Stimulated activated CD8-positive, alpha-beta memory T cell treated with anti-CD3 and anti-CD28 coated beads, Interleukin-15, amount 100 ng/mL, for 24 hours (primary cell): ENCODE measurements at places on chromosomes 11 and 22.

GRCh38 chr11:128914216-128915148, 23.3 kb downstream of the KCNJ5 start:
- no peak for DNase-seq

- no peak for DNase-seq
Observed at GRCh38 chr11:92954003-92954402, 15.4 kb upstream of the MTNR1B start.

GRCh38 chr11:18010977-18011586, 1.8 kb downstream of the SERGEF start:
- no peak for DNase-seq

DNA sequence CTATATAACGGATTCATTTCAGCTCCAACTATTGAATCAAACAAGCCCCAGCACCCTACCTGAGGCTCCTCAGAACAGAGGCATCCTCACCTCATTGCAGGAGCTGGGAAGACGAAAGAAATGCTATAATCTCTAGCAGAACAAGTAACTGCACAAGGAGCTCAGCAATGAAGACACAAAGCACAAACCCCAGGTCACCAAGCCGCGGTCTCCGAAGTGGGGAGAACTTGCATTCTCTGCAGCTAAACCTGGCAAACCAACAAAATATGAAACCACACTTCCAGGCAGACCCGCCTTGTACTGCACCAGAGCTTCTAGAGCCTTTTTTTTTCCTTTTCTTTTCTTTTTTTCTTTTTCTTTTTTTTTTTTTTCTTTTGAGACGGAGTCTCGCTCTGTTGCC, 21.8 kb upstream of the CD5 start:
- DNase-seq: no peak

DNA sequence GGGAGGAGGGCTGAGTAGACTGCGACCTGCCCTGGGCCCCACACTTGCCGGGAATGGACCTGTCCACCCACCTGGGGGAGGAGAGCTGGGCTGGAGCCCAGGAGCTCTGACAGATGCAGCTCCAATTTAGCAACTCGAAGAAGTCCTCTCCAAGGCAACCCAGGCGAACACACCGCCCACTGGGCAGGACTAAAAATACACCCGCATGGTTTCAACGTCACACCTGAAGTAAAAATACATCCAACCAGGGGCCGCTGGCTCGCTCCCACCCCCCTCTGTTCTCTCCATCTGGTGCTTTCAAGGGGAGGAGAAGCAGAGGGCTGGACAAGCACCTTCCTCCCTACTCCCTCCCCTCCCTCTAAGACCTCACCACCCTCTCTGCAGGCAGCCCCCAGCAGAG, 119.9 kb downstream of the FEZ1 start:
- no peak for DNase-seq

DNA sequence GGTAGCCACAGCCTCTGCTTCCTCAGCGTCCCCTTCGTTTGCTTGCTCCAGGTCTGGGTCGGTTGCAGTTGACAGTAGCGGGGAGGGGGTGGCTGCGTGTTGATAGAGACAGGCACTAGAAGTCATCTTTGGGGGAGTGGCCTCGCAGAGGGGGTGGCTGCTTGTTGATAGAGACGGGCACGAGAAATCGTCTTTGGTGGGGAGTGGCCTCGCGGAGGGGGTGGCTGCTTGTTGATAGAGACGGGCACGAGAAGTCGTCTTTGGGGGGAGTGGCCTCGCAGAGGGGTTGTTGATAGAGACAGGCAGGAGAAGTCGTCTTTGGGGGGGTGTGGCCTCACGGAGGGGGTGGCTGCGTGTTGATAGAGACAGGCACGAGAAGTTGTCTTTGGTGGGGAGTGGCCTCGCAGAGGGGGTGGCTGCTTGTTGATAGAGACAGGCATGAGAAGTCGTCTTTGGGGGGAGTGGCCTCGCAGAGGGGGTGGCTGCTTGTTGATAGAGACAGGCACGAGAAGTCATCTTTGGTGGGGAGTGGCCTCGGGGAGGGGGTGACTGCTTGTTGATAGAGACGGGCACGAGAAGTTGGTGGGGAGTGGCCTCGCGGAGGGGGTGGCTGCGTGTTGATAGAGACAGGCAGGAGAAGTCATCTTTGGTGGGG, 328.3 kb downstream of the TBC1D22A start:
- DNase-seq: no peak

GRCh38 chr11:2107941-2108630, 31.1 kb downstream of the IGF2 start:
- DNase-seq: no peak

DNA sequence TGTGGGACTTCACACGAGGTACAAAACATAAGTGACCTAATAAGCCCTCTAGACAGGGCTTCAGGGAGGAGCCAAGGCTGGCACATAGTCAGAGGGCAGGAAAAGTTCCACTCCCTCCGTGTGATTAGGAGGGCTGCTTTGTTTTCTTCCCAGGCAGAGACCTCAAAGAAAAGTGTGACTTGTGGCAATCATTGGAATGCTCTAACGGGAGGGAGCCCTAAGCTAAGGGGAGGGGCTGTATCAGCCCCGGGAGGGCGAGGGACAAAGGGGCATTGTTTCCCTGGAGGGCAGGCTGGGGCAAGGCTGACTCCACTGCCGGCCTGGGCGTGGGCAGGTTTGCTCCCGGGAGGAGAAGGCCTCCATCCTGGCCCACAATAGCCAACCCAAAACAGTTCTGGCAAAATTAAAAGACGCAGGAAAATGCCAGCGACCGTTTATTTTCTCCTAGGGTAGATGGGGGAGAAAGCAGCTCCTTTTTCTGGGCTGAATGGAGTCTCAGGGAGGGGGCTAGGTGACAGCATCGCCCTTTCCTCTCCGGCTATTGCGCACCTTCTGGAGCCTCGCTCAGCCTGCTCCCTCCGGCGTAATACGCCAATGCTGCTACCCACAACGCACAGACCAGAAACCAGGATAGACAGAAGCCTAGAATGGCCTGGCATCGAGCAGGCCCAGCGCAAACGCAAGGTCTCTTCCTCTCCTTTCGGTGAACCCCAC, 60.2 kb downstream of the ENDOD1 start:
- DNase-seq: no peak

DNA sequence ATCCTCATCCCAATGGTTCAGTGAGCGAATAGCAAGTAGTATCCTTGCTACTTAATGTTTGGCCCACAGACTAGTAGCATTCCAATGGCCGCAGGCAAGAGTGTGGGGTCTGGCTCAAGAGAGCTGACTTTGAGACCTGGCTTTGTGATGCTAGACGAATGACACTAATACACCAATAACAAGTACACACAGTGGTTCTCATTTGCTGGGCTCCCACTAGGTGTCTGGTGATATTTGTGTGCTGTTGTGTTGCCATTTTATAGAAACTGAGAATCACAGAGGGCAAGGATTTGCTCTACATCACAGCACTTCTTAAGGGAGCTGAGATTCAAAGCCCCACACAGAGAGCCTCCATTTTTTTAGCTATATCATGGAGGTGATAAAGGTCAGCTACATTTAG, 351.2 kb downstream of the TENM4 start:
- DNase-seq: no peak

GRCh38 chr11:9990221-9990973, 303.6 kb downstream of the SBF2 start:
- DNase-seq: no peak

DNA sequence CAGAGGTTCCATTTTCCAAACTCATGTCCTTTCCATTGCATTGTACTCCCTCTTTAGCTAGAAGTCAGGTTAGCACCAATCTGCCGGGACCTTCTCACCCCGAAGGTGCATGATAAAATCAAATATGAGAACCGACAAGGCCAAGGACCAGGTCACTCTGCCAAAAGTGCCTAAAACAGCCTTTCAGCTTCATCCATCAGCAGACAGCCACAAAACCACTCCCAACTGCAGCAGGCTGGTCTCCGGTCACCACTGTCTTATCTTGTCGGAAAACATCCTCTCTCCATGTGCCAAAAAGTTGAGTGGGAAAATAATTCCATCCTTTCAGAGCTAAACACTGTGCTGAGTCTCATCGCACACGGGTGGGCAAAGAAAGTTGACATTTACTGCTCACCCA, 1.4 kb downstream of the PI4KA start:
- no peak for DNase-seq

DNA sequence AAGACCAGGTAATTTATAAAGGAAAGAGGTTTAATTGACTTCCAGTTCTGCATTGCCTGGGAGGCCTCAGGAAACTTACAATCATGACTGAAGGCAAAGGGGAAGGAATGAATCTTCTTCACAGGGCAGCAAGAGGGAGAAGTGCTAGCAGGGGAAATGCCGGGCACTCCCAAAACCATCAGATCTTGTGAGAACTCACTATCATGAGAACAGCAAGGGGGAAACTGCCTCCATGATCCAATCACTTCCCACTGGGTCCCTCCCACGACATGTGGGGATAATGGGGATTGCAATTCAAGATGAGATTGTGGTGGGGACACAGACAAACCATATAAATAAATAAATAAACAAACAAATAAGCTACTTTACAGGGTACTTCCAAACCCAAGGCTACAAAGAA, 28.8 kb upstream of the EXPH5 start:
- no peak for DNase-seq

- DNase-seq: no peak
Observed at GRCh38 chr11:67486481-67487195, 3.8 kb downstream of the AIP start.

GRCh38 chr11:114438303-114438702, 964 bp upstream of the REXO2 start:
- DNase-seq: no peak

GRCh38 chr11:70230151-70230839, 27.2 kb downstream of the FADD start:
- no peak for DNase-seq

GRCh38 chr11:64850979-64851567, 6.6 kb upstream of the CDC42BPG start:
- DNase-seq: no peak

DNA sequence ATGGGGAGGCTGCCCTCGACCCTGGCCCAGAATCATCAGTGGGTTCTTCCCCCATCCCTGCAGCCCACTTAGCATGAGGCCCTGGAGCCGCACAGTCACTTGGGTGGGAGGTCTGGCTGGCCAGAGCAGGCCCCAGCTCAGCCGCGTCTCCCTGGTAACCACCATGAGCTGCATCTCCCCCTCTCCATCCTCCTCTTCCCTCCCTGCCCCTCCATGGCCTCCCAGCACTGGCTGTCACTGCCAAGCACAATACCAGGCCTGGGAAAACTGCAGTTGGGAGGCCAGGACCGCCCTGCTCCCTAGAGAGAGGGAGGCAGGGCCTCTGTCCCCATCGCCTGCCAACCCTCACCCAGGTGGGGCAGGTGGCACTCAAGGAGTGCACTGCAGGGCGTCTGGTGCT, 8.0 kb downstream of the CSDC2 start:
- DNase-seq: no peak

DNA sequence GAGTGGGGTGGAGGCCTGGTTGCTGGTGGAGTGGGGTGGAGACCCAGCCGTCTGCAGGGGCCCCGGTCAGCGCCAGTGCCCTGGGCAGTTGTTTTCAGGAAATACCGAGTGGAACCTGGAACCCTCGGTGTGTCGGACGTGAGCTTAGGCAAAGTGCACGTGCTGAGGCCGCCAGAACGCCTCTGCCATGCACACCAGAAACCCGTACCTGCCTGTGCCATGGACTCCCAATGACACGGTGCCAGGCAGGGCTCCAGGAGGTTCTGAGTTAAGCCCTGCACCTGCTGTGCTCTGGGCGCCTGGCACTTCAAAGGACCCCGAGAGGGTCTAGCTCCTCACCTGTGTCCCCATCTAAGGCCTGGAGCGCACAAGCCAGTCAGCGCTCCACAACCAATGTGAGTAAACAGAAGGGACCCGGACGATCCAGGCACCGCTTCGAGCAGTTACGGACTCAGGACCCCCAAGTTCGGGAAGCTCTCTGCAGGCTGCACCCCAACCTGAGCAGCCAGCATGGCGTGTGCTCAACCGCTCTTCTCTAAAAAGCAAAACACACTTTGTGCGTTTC, 12.3 kb downstream of the TOLLIP start:
- DNase-seq: no peak

GRCh38 chr22:30079952-30080533, at the start of gene HORMAD2:
Gene HORMAD2 (plus strand): TSS chr22:30080464. CDS start chr22:30093953, 13,489 bp downstream.
- no peak for DNase-seq

DNA sequence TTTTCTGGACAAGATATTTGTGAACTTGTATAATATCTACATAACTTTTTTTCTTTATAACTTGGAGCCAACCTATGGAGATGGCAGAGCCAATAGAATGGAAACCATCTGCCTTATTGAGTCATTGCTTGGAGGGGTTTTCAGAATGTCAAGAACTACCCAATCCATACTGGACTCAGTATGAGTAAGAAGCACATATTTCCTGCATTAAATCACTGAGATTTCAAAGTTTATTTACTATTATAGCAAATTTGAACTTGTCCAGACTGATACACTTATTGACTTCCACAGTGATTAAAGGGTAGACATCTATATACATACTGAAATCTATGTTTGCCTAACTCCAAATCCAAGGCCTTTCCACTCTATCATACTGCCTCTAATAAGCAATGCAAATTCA, 704.0 kb downstream of the KCNA4 start:
- DNase-seq: no peak

DNA sequence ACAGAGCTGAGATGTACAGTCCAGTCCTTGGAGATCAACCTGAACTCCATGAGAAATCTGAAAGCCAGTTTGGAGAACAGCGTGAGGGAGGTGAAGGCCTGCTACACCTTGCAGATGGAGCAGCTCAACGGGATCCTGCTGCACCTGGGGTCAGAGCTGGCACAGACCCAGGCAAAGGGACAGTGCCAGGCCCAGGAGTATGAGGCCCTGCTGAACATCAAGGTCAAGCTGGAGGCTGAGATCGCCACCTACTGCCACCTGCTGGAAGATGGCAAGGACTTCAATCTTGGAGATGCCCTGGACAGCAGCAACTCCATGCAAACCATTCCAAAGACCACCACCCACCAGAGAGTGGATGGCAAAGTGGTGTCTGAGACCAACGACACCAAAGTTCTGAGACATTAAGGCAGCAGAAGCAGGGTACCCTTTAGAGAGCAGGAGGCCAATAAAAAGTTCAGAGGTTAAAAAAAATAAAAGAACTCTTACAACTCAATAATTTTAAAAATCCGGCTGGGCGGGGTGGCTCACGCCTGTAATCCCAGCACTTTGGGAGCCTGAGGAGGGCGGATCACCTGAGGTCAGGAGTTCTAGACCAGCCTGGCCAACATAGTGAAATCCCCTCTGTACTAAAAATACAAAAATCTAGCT, 69.9 kb upstream of the RTL6 start:
- DNase-seq: peak; percentile 9

- no peak for DNase-seq
Observed at GRCh38 chr11:133947321-133947756, 9.4 kb downstream of the IGSF9B start.

GRCh38 chr11:100732949-100733348, 45.9 kb downstream of the ARHGAP42 start:
- no peak for DNase-seq
